ENCODE measurements at places on chromosomes 7 and 10.

DNA sequence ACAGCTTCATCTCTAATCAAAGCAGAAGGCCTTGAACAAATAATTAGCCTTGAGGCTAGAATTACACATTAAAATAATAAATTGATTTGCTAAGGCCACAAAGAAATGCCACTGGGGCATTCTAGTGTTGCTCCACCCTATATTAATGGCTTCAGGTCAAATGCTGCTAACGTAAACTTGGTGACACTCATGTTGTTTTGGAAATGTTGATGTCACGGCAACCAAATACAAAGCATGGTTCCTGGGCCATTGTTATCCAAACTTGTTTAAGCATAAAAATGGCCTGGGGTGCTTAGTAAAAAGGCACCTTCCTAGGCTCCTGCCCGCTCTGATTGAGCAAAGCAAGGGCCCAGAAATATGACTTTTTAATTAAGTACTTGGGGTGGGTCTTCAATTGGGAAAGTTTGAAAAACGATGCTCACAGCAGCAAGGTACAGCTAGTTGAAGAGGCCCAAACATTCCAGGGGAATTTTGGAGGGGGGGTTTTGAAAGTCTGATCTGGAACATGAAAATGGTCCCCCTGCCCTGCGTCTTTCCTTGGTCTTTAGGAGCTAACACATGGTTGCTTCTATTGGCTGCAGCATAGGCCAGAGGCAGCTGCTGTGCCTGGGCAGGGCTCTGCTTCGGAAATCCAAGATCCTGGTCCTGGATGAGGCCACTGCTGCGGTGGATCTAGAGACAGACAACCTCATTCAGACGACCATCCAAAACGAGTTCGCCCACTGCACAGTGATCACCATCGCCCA lies 67.8 kb downstream of the ABCC2 start:
- no peak for DNase-seq

GRCh38 chr10:1625731-1626130 lies 111.6 kb downstream of the ADARB2 start:
- DNase-seq = no peak

GRCh38 chr7:91953618-91954017 lies 13.0 kb downstream of the AKAP9 start:
- peak; percentile 5 for DNase-seq

DNA sequence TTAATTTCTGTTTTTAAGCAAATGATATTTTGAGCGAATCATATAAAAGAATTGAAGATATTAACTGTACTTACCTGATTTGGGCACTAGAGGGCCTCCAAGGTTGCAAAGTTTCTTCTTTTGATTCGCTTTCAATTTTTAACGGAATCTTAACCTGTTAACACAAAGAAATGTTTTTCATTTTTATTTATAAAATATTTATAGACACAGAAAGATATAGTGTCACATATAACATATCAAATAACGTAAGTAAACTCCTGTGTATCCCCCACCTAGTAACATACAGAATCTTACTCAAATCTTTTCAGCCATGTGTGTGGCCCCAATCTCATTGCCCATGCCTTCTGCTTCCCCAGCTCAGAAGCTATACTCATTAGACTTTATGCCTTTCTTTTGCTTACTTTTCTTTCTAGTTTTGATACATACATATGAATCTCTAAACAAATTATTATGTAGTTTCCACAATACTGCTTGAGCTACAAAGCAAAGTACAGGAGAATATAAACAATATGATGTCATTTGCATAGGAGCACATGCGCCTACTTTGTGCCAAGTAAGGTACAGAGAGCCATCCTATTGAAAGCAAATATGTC lies 49.5 kb upstream of the ZPBP start:
- DNase-seq = peak; percentile 16

- DNase-seq = no peak
Observed at GRCh38 chr7:28310460-28310848, 101.9 kb upstream of the CREB5 start.

- no peak for DNase-seq
Observed at GRCh38 chr7:55515569-55516279, 56.6 kb downstream of the VOPP1 start.

DNA sequence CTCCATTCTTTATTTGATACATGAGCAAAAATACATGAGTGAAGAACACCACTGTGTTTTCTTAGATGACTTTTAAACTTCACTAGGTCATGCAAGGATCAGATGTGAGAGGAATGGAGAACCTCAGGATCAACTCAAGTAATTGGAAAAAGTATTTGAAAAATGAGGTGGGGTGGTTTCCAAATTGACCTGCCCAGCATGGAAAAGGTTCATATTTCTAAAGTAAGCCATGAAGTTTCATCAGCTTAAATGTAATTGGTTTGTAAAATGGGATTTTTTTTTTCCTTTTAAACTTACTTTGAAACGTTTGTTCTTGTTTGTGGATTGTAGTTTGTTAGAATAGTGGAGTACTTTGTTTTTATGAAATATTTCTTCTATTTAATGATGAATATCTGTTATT lies 134.8 kb downstream of the MLLT10 start:
- DNase-seq = no peak

- no peak for DNase-seq
Observed at GRCh38 chr10:21969326-21970287, 33.9 kb downstream of the DNAJC1 start.

GRCh38 chr10:127872011-127872761 lies 20.6 kb downstream of the CLRN3 start:
- no peak for DNase-seq

GRCh38 chr7:3953946-3954345 lies 652.9 kb downstream of the SDK1 start:
- no peak for DNase-seq

GRCh38 chr7:9608560-9608959 lies 1175.2 kb downstream of the NXPH1 start:
- DNase-seq = no peak

- DNase-seq = no peak
Observed at GRCh38 chr10:24993237-24993958, 22.6 kb downstream of the ENKUR start.

DNA sequence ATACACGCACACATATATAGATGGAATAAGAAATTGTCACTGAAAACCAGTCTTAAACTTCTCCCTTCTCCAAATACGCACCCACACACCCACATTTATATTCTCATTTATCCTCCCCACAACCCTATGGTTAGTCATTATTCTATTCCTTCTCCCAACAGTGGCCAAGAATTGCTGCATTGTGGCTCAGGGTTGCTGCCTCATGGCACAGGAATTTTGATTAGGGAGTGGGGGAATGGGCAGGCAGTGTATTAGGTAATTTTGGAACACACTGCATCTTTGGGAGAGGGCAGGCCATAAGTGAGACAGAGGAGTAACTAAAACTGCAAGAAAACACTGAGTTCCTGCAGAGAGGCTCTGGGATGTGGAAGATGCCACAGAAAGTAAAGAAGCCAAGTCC lies 35.7 kb downstream of the NAPEPLD start:
- peak; percentile 93 for DNase-seq

DNA sequence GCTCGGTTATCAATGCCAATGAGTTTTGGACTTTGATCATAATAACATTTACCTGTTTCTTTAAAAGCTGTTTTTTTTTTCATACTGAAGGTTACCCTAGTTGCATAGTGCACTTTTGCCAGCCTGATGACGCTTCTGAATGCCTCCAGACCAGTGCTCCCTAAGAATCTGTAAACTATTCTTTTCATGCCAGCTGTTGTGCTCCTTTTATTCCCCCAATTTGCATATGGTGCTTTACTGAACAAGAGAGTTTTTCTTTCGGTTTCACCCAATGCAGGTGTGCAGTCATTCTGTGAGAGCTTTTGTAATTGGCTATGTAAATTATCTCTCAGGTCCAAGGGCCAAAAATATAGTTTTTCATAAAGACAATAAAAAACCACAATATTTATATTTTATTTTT lies 48.1 kb upstream of the GLCCI1 start:
- DNase-seq = no peak

DNA sequence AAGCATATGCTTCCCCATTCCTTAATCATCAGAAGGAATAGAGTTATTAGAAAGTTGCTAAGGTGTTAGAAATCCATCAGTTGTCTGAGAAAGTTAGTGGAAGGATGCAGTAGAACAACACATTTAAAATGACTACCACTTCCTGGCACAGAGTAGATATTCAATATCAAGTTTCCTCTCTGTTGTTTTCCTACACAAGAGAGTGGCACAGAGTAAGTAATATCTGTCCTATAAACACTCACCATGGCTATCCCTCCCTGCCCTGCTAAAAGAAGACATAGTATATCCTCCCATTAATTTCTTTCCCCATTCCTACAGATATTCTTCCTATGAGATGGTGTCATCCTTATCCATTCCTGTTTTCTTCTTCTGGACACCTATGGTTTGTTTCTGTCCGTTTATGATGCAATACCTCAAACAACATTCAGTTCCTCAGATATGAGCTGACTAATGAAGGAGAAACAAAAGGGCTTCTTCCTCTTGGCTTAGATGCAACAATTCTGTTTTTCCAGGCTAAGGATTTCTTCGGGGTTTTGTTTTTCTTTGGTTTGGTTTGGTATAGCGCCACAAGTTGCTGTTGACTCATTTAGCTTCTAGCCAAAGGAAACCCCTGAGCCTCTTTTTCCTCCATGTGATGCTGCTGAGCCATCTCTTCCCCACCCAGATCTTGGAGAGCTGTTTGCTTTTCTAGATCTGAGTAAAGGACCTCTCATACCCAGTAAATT lies 32.9 kb upstream of the BPGM start:
- peak; percentile 95 for DNase-seq

- no peak for DNase-seq
Observed at GRCh38 chr7:132053871-132054270, 497.4 kb upstream of the PODXL start.

GRCh38 chr7:91435381-91436059 lies 171.3 kb downstream of the FZD1 start:
- DNase-seq = no peak

GRCh38 chr10:4058514-4059029 lies 273.6 kb upstream of the KLF6 start:
- DNase-seq = no peak

- DNase-seq = no peak
Observed at GRCh38 chr7:111027396-111027795, 63.5 kb upstream of the LRRN3 start.

DNA sequence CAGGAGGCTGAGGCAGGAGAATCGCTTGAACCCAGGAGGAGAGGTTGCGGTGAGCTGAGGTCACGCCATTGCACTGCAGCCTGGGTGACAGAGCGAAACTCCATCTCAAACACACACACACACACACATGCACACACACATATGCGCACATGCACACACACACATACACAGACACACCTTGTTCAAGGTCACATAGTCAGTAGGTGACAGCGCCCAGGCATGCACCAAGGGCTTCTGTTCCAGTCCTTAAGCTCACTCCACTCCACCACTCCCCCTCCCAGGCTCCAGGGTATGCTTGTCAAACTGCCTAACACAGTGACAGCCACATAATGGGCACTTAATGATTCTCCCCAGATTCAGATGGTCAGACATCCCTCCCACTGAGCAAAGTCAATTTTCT lies 37.0 kb downstream of the KCNMA1 start:
- no peak for DNase-seq

DNA sequence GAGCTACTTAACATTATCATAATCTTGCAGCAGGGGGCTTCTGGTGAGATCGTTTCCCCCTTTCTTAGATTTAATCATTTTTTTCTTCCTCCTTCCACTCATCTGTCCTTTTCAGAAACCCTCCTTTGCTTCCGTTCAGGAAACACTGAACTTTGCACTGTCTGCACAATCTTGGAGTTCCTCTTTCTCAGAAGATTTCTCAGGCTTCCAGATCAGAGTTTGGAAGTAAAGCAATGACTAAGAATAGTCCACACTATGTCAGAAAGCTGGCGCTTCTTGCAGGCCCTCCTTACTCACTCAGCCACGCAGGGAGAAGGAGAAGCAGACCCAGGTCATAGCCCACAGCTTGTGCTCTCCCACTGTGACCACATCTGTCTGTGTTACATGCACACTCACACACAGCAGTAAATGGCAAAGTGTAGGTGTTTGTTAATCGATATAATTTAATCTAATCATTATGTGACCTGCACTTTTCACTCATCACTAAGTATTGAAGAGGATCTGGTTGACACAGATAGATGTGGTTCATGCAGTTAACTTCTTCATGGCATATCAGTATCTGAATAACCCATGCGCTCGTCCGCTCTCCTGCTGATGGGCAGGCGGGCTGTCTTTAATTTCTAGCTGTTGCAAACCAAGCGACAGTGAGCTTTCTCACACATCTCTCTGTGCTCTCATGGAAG lies 30.2 kb downstream of the ALOX5 start:
- no peak for DNase-seq

DNA sequence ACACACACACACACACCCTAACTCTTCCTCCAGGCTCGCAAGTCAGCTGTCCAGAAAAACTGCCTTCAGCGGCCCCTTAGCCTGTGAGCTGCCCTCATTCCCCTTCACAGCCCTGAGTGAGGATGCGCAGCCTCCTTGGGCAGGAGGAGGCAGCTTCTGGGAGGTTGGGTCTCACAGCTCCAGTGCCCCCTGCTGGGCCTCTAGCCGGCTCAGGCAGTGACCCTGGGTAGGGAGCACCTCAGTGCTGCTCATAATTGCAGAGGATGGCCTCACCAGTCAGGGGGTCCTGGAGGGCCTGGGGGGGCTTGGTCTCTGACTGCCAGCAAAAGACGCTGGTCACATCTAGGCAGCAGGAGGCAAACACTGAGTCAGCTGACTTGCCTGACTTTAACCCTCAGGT lies 43.7 kb downstream of the ZNF273 start:
- DNase-seq = peak; percentile 7

GRCh38 chr10:99531696-99532593 lies 797 bp upstream of the NKX2-3 start:
- no peak for DNase-seq

DNA sequence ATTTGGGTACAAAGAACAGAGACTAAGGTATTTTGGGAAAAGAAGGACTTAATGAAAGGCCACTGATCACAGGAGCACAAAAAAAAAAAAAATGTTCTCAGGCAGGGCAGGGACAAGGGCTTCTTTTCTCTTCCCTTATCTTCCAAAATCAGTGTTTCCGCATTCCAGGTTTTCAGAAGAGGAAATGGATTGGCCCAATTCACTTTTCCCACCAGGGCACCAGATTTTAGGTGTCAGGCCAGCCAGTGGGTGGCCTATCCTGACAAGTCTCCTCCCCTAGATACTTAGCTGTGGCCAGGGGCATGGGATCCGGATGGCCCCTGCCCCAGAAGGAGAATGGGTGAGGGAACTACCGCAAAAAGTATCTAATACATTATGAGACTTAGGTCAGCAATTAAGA lies 88.9 kb upstream of the WAC start:
- no peak for DNase-seq

- DNase-seq = no peak
Observed at GRCh38 chr7:117231047-117231359, 91.9 kb downstream of the WNT2 start.
